Epithelial cell of proximal tubule (primary cell): ENCODE measurements at places on chromosomes 7 and 10. TPM values are rescaled to one million over a fixed set of nuclear protein-coding genes. Genes with fewer than 3 reads are reported as not detected.

Gene ADAM22
- 0.63 and 1.2 TPM in 2 replicates for total RNA-seq

Gene ERVW-1
- total RNA-seq: not detected in 2 replicates

Gene ZNF503
- 8.5 and 9.6 TPM in 2 replicates for total RNA-seq

- no peak for DNase-seq
Measured at GRCh38 chr10:124647421-124648130, 96.6 kb downstream of the FAM53B start.

DNA sequence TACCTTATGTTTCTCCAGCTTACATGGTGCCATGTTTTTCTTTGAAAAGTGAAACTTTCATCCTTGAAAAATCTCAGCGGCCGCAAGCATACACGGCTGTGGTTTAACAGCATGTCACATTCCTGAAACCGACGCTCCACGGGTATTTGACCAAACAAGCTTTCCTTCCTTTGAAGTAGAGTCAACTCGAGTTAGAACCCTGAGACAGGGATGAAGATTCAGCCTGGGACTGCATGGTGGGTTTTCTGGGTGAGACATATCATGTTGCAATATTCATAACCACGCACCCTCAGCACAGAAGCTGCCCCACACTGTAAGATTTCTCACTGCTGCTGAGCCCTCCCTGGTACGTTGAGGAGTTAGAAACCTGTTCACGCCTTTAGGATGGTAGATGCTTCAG lies 8.1 kb downstream of the CYP26A1 start:
- no peak for DNase-seq

DNA sequence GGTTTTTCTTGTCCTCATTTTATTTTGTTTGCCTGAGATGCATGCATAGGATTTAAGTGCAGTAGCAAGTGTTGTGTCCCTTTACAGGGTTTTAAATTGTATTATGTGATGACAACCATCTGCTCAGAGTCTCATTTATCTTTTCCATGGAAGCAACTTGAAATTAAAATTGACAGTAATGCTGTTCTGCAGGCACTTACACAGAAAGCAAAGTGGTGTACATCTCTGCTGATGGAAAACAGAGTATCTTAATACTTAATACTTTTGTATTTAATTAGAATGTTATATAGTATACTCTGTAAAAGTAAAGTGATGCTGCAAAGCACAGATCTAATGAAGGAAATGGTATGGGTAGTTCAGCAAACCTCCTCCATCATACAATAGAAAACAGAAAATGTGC lies 482.9 kb downstream of the POM121L12 start:
- DNase-seq: no peak

DNA sequence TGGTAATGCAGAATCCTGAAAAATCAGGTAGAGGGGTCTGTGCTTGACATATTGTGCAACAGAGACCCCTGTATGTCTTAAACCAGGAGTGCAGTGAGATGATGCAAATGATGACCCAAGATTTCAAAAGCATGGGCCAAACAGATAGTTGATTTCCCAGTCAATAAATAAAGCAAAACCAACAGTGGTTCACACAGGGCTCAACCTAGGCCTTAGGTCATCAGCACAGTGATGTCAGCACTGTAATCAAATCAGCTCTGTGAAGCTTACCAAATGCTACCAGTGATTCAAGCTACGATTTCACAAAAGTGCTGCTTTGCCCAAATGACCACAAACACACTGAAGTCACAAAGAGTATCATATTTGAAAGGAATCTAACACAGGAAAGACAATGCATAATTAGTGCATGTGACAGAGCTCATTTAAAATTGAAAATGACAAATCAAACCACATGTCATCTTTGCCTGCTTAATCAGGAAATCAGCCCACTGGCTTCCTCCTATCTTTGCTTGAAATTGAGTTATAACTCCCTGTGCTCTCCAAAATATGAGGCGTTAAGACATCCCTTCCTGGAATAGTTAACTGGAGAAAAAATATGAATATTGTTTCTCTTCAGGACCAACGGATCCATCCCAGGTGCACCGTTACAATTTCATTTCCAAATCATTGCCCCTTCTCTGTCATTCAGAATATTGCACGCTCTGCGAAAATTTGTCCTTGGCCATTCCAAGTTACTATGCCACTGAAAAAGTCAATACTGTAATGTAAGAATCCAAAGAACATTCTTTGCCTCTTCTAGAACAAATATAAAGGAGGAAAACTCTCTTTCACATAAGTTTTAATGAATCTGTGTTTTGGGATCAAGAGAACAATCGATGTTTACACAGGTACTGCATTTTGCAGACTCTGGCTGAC lies 41.9 kb upstream of the ASL start:
- no peak for DNase-seq

- DNase-seq: no peak
Measured at GRCh38 chr10:93080350-93081046, 6.8 kb downstream of the CYP26A1 start.

- DNase-seq: no peak
Measured at GRCh38 chr7:21771906-21772610, 173.6 kb downstream of the CDCA7L start.

- DNase-seq: no peak
Measured at GRCh38 chr10:67385566-67385965, 310.4 kb downstream of the CTNNA3 start.

- no peak for DNase-seq
Measured at GRCh38 chr7:151396328-151396970, 13.4 kb downstream of the WDR86 start.

GRCh38 chr7:151978616-151979015 lies 22.4 kb downstream of the GALNTL5 start:
- DNase-seq: no peak

DNA sequence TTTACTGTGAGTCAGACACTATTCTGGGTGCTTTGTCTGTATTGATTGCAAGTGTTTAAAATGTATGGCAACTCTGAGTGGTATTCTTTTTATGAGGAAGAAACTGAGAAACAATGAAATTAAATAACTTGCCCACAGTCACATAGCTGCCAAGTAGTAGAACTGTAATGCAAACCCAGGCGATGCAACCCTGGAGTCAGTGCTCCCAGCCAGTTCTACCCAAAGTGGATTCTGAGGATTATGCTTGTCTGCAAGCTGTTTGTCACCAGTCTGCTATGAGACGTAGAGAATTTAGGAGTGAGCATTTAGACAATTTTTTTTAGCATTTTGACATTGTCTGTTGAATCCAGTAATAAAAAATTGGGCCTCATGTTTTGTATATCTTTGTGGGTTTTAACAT lies 306.0 kb upstream of the LRGUK start:
- no peak for DNase-seq

DNA sequence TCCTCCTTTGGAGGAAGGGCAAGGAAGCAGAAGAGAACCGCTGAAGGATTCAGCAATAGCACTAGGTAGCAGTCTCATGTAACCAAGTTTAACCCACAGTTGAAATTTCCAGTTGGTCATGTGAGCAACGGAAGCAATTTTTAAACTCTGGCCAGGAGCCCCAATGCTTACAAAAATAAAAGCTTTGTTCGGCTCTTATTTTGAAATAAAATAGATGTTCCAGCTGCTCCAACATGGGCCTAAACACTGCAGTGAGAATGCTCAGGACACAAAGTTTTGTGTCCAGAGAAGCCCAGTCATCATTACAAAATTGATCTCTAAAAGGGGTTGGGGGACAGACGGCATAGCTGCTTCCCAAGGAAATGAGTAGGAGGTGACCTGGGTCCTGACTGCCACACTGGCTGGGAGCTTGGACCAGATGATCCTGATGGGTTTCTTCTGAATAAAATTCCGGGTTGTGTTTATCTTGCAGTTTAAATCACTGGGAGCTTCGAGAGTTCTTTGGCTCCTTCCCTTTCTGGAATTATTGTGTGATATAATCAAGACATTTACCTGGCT lies 452 bp upstream of the TMEM140 start:
- DNase-seq: peak; percentile 52
